Activated CD4-positive, CD25-positive, alpha-beta regulatory T cell treated with anti-CD3 and anti-CD28 coated beads, Interleukin-2, amount 50 U/mL, for 16 hours (primary cell): ENCODE measurements at places on chromosomes 7 and 10.

GRCh38 chr10:35136263-35136815, 9.7 kb downstream of the CREM start:
- no peak for DNase-seq

GRCh38 chr10:97074256-97075145, 111.3 kb downstream of the SLIT1 start:
- no peak for DNase-seq

DNA sequence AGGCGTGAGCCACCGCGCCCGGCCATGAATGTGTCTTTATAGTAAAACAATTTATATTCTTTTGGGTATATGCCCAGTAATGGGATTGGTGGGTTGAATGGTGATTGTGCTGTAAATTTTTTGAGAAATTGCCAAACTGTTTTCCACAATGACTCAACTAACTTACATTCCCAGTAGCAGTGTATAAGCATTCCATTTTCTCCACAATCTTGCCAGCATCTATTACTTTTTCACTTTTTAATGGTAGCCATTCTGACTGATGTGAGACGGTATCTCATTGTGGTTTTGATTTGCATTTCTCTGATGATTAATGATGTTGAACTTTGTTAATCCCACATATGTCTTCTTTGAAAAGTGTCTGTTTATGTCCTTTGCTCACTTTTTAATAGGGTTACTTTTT, 1187.9 kb downstream of the XPNPEP1 start:
- no peak for DNase-seq

- DNase-seq = no peak
Observed at GRCh38 chr10:48195803-48196202, 78.7 kb downstream of the FRMPD2 start.

GRCh38 chr7:1325246-1325645, 92.6 kb downstream of the UNCX start:
- no peak for DNase-seq

GRCh38 chr10:123007558-123008354, 839 bp downstream of the IKZF5 start:
- DNase-seq = peak; percentile 18

- DNase-seq = no peak
Observed at GRCh38 chr7:132471515-132471914, 104.8 kb downstream of the PLXNA4 start.

DNA sequence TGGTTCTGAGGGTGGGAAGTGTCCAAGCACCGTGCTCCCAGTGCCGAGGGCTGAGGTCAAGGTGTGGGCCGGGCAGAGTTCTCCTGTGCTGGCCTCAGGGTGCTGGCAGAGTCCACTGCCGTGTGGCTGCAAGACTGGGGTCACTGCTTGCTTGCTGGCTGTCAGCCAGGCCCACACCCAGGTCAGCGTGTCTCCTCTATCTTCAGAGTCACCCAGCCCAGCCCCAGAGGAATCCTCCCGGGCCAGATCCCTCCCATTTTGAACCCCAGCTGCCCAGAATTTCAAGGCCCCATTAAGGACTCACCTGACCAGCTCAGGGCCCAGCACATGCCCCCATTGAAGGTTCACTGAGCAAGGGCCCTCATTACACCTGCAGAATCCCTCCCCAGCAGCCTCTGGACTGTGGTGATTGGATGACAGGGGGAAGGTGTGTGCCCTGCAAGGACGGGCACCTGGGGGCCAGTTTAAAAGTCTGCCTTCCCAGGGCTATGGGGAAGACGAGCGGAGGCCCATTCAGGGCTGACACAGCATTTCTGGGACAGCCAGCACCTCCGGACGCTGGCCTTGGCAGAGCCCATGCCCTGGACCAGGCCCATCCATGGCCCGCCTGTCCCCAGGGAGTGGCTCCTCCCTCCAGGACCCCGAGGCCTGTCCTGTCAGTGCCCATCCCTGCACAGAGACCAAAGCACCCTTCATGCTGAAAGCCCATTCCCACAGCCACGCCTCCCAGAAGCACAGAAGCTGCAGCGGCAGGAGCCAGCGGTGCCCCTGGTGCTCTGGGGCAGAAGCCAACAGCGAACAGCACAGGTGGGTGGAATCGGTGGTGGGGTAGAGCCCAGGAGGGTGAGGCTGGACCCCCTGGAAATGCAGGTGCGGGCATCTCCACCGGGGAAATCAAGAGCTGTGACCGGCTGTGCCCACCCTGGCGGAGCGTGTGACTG, 45.1 kb upstream of the PPP2R2D start:
- no peak for DNase-seq

DNA sequence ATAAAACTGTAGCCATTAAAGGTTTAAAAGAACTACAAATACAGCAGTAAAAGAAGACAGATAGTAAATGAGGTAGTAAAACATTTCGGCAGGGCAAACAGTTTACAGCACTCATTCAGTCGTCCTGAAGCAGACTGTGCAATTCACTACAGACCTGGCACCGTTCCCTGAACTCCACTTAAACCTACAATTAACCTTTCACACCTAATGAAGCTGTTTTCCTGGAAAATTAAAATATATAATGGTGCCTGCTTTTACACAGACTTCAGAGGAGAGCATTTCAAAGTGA, 335.3 kb downstream of the GFRA1 start:
- no peak for DNase-seq

DNA sequence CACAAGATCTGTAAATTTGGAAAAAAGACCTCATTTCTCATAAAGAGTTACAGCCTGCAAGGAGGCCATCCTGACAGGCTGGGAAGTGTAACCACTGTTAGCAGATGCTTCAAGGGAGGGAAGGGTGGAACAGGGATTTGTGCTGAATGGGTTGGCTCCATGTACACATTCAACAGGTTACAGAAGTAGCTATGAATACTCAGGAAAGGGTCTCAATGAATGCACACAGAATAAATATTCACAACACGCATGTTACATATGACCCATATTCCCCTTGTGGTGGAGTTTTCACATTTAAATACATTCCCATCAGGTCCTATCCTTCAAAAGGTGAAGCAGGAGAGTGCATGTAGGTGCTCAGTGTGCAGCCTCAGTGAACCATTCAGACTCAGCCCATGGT, 316.4 kb upstream of the COBL start:
- no peak for DNase-seq

- no peak for DNase-seq
Observed at GRCh38 chr10:120824881-120825309, 26.3 kb upstream of the WDR11 start.

- no peak for DNase-seq
Observed at GRCh38 chr7:121360564-121360963, 31.8 kb downstream of the WNT16 start.

GRCh38 chr7:18995270-18995671, 122.2 kb downstream of the TWIST1 start:
- no peak for DNase-seq

DNA sequence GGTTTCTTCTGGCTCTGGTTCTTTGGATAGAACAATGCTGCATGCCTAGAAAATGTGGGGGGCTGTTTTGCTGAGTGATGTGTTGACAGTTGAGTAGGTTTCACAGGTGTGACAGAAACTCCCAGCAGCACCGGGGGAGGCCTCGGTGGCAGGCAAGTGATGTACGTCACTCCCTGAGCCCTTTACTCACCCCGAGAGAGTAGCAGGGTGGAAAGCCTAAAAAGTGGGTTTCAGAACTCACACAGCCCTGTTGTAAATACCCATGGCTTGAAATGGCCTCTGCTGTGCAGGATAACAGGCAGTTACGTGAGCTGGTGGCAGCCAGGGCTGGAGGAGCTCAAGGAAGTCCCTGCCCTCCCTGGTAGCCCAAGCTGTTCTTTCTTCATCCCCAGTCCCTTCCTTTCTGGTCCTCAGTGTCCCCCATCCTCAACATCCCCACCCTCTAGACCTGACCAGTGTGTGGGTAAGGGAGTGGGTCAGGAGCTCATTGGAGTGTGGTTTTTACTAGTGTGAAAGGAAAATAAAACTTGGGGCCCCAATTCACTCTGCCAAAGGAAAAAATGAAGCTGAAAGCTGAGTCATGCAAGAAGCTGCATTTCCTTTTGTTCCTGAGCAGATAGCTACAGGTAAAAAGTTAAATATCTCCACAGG, 258.1 kb downstream of the STK31 start:
- no peak for DNase-seq

- no peak for DNase-seq
Observed at GRCh38 chr10:131779661-131780394, 121.0 kb upstream of the PPP2R2D start.

GRCh38 chr7:100722480-100723212, 2.4 kb downstream of the EPO start:
- DNase-seq = no peak

GRCh38 chr7:84455788-84456187, 261.2 kb upstream of the SEMA3A start:
- no peak for DNase-seq

GRCh38 chr10:79241990-79242619, 105.2 kb upstream of the PPIF start:
- no peak for DNase-seq

- no peak for DNase-seq
Observed at GRCh38 chr7:142110098-142110497, 1.4 kb upstream of the MGAM2 start.

DNA sequence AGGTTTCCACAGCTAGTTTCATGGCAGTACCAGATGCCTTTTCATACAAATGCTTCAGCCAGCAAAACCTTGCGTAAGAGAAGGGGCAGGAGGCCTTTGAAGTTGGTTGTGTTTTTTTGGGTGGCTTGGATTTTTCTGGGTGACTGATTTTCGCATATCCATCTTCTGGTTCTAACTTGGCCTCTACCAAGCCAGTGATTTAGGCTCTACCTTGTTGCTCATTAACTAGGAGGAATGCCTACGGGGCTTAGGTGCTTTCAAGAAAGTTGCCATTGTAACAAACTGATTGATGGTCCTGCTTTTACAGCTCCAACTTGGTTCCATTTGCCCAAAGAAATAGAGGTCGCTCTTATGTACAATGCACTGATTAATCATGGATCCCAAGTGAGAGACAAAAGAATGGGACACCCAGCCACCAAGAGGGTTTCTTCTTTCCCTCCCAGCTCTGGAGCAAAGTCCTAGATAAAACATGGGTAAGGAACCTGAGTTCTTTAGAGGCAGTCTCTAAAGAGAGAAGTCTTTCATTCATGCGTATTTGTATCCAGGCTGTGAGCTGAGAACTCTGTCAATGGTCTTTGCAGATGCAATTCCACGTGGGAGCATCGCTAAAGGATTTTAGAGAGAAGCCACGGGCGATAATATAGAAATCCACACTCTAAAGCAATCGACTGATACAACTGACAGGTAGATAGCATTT, 92.1 kb upstream of the FGFR2 start:
- DNase-seq = no peak

DNA sequence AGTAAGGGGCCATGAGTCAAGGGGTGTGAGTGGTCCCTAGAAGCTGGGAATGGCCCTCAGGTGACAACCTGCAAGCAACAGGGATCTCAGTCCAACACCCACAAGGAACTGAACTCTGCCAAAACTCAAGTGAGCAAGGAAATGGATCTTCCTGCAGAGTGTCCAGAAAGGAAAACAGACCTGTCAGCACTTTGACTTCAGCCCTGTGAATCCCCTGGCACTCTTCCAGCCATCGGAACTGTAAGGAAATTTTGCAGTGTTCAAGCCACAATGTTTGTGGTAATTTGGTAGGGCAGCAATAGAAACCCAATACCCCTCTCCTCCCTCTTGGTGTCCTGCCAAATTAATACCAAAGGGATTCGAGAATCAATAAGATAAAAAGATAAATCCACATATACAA, 6.9 kb downstream of the LYZL1 start:
- no peak for DNase-seq

DNA sequence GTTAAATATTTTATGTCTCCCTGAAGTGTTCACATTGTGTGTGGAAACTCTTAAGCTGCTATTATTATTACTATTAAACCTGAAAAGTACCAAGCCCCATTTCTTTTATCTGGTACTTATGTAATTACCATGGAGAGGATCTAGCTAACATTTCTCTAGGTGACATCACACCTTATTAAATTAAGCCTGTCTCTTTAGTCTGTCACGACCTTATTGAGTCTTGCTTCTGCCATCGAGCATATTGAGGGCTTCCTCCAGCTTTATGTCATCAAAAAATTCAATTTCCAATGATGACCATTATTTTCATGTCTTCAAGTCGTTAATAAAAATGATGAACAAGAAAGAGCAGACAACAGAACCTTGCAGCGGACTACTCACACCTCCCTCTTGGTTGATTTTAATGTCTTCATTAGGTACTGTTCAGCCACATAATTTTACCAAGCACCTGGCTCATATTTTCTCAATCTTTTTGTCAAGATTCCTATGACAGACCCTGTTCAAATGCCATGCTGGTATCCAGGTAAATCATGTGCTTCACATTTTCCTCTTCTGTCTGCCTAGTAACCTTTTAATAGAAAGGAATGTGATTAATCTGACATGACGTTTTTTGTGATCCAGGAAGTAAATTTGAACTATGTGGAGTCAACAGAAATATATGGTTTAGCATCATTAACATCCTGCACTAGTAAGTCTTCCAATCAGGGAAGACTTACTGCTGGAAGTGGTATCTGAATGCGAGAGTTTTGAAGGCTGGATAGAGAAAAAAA, 556.7 kb downstream of the SORCS3 start:
- no peak for DNase-seq

- DNase-seq = no peak
Observed at GRCh38 chr10:43204042-43204942, 62.6 kb downstream of the RASGEF1A start.

DNA sequence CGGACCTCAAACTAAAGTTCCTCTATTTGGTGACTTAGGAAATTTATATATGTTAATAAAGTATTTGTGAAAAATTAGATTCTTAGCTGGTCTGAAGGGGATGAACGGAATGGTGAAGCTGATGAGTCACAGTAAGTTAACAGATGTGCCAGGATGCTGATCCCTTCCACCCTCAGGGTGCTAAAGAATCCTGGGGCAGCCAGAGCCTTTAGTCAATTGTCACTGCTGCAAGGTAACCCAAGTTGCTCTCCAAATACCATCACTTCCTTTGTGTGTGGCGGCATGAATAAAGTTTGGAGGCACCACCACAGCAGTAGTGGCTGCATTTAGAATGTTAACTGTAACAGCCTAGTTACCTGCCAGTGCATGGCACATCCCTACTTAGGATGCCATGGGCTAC, 222.6 kb upstream of the PPP1R3A start:
- DNase-seq = no peak

- DNase-seq = no peak
Observed at GRCh38 chr7:112819536-112819935, 29.3 kb upstream of the TMEM168 start.

DNA sequence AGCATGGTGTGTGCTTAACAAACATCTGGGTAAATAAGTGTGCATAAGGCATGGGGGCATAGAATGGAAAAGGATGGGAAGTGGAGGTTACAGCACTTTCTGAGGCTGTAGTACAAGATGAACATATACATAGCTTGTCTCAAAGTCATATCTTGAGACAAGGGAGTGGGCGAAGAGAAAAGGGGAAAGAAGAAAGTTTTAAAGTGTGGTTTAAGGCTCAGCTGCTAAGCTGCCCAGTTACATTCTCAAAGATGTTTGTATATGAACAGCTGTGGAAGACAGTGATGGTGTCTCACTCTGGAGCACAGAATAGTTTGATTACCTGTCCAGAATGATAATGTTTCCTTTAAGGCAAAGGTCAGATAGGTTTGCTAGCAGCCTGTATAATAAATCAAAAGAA, 61.9 kb upstream of the LANCL2 start:
- DNase-seq = no peak

DNA sequence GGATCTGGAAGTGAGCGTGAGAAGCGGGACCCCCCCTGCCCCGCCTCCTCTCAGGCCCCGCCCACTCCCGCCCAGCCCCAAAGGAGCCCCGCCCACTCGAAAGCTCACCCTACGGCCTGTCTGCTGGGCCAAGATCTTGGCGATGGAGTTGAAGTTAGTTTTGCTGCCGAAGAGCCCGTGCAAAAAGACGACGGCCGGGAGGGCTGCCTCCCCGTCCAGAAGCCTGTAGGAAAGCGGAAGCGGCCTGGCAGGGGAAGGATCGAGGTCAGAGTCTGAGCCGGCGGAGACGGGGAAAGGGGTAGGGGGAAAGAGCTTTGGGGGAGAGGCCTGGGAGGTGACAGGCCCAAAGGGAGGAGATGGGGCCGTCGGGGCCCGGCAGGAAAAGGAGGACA, 386 bp downstream of the ABHD11 start:
- DNase-seq = no peak
